Stimulated activated CD4-positive, alpha-beta T cell treated with anti-CD3 and anti-CD28 coated beads, TNF-alpha, amount 100 ng/mL, for 24 hours (primary cell): ENCODE measurements at places on chromosomes 5 and 9.

GRCh38 chr5:41707853-41708603 is 162.2 kb downstream of the OXCT1 start:
- DNase-seq: no peak

GRCh38 chr9:133151601-133152525 is 11.9 kb downstream of the GBGT1 start:
- DNase-seq: no peak

DNA sequence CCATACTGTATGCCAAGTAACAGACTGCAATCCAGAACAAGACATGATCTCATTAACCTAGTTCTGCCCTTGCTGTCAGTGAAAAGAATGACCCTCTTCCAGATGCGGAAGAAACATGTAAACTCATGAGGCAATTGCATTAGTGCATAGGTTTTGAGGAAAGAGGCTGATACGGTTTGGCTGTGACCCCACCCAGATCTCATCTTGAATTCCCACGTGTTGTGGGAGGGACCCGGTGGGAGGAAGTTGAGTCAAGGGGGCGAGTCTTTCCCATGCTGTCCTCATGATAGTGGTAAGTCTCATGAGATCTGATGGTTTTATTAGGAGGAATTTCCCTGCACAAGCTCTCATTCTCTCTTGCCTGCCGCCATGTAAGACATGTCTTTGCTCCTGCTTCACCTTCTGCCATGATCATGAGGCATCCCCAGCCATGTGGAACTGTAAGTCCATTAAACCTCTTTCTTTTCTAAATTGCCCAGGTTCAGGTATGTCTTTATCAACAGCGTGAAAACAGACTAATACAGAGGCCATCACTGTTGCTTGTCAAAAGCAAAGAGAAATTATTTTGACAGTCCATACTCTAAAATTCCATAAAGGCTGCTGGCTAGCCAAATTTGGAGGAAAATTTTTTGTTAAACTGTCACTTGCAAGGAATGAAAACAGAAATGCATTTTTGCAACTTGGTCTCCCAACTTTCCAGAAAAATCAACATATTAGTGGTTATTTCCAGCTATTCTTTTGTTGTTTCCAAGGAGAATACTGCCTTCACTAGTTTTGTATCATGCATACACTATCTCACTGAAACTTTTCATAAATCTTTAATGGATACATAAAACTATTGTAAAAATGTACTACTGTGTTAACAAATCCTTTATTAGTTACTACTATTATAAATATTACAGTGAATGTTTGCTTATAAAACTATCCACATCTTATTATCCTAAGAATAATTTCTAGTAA is 3.2 kb upstream of the ARL15 start:
- DNase-seq: no peak

GRCh38 chr9:79001012-79001411 is 570.8 kb upstream of the TLE4 start:
- no peak for DNase-seq

- no peak for DNase-seq
These were observed 5.9 kb downstream of the DELE1 start for GRCh38 chr5:141929398-141930058.

DNA sequence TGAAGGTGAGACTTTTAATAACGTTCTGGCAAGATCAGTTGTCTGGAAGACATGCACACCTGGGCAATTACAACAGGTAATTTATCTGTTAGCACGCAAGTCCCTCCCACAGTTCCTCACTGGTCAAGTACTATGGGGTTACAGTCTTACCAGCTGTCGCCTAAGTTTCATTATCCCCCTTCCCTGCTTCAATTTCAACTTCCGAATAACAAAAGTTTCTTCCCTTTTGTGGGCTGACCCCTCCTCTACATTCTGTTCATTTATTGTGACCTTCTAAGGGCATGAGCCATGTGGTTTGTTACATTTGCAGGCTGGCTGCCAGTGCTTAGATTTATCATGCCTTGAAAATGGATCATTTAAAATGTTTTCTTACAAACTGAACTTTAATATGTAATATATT is 16.5 kb downstream of the GAPT start:
- DNase-seq: no peak

DNA sequence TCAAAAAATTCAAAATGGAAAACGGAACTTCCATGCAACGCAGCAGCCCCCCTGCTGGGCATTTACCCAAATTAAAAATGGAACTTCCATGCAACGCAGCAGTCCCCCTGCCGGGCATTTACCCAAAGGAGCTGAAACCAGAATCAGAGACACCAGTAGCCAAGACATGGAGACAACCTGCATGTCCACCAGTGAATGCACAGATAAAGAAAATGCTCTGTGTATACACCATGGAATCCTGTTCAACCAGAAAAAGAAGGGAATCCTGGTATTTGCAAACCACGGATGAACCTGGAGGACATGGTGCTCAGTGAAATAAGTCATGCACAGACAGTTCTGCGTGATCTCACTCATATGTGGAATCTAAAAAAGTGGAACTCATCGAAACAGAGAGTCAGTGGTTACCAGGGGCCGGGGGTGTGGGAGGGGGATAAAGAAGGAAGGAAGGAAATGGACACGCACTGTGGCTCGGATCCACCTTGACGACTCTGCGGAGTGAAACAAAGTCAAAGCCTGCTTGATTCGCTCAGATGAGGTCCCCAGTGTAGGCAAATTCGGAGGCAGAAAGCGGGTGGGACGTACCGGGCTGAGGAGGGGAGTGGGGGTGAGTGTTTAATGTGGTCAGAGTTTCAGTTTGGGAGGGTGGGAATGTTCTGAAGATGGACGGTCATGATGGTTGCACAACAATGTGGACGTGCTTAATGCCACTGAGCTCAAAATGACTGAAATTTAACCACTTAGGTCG is 40.2 kb upstream of the EXOC3 start:
- no peak for DNase-seq

DNA sequence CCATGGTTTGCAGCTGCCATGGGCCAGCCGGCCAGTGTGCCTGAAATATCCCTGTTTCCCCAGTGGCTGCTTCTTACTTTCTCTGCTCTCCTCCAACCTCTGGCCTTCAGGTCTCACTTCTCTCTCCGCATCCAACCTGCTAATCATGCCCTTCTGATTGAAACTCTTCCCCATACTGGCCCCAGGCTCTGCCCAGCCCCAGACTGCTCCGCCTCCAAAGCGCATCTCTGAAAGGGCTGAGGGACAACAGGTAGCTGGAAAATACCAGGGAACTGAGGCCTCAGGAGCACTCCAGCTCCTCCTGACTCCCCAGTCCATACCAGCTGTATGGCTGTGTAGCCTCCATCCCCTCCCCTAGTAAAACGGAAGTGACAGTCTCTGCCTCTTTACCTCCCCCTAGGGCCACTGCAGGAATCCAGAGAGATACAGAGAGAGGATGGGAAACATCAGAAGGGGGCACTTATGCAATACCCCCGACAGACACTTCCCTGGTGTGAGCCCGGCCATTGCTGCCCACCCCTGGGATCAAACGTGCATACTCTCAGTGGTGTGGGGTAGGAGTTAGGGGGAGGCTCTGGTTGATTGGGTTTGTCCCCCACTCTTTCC is 34.2 kb downstream of the PAX5 start:
- no peak for DNase-seq

GRCh38 chr5:170809551-170809950 is 26.0 kb downstream of the GABRP start:
- no peak for DNase-seq

- no peak for DNase-seq
These were observed 30.5 kb downstream of the NTRK2 start for GRCh38 chr9:84699984-84700383.

DNA sequence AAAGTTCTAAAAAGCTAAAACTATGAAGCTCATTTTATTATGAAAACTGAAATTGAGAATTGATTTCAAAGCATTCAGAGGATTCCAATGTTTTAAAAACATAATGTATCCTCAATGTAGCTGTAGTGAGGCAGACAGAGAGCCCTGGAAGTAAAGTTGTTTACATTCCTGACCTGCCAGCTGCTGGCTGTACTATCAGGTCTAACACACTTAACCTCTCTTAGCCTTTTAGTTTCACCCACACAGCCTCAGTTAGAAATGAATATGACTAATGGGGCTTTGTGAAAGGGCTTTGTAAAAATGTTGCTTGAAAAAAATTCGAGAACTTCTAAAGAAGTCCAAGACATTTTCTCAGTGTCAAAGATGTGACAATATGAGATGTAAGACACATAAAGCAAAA is 122.6 kb downstream of the FBXL17 start:
- no peak for DNase-seq

DNA sequence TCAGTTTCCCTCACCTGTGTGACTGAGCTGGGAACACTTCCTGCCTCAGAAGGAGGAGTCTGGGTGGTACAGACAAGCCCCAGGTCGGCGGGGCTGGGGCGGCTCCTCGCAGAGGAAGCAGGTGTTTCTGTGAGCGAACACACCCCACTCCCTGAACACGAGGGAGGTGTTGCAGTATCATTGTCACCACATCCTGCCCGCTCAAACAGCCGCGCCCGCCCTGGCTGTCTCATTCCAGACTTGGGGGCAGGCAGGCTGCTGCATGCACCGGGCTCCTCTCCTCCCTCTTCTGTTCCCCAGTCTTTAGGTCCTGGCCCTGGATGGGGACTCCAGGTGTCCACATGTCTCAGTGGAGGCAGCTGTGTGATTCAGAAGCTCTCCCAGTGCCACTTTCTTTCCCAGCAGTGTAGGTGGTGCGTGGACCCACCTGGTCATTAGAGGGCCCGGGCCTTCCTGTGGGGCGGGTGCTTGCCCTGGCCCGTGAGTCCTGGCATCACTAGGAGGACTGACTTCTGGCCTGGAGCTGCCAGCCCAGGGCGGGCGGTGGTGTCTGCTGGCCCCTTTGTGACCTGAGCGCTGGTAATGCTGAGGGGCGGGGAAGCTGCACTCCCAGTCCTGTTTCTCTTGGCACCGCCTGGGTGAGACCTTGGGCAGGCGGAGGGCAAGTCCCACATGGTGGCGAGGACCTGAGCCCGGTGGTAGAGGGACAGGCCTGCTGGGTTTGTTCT is 18.3 kb upstream of the PHYHD1 start:
- DNase-seq: peak; percentile 66

DNA sequence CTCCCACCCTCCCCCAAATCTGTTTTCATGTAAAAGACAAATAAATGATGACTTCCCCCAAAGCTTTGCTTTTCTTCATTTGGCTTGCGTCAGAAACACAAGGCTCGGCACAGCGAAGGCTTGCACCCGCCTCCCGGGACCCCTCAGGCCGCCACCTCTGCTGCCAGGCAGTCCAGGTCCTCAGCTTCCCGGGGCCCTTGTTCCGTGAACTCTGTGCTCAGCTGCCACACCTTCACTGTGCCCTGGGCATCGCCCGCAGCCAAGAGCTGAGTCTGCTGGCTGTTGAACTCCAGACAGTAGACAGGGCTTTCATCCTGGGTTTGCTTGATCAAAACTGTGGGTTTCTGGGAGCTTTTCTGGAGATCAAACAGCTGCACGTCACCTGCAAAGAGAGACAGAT is 23.0 kb downstream of the DYNC2I2 start:
- DNase-seq: no peak

- no peak for DNase-seq
These were observed 428.8 kb upstream of the CDH6 start for GRCh38 chr5:30764704-30765103.

DNA sequence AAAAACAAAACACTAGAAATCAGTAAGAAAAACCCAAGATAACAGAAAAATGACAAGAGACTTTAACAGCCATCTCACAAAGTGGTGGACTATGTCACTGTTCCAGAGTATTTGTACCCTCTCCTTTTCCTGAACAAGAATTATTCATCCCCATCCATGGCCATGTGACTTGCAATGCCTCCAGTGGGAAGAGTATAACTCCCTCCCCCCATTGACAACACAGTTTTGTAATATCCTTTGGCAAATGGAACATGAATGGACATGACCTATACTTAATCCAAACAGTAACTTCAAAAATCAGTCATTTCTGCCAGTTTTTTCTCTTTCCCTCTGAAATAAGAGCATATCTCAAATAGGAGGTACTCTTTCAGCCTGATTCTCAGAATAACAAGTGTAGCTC is 33.9 kb downstream of the PTBP3 start:
- no peak for DNase-seq

DNA sequence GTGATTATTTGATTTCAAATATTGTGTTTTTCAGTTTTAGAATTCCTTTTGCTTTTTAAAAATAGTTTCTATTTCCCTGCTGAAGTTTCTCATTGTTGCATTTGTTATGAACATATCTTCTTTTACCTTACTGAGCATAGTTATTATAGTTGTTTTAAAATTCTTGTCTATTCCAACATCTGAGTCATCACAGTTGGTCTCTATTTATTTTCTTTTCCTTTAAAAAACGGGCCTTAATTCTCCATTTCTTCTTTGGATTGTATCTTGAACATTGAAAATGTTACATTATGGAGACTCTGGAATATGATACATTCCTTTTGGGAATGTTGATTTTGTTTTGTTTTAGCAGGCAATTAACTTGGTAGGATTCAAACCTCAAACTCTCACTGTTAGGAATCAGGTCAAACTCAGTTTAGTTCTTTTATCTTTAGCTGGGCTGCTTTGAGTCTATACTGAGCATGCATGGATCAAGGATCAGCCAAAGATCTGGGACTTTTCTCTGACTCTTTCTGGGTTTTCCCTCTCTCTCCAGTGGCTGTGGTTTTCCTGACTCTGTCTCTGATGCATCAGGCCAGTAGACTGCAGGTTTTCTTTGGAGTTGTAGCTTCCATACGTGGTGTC is 70.3 kb downstream of the TEK start:
- no peak for DNase-seq

DNA sequence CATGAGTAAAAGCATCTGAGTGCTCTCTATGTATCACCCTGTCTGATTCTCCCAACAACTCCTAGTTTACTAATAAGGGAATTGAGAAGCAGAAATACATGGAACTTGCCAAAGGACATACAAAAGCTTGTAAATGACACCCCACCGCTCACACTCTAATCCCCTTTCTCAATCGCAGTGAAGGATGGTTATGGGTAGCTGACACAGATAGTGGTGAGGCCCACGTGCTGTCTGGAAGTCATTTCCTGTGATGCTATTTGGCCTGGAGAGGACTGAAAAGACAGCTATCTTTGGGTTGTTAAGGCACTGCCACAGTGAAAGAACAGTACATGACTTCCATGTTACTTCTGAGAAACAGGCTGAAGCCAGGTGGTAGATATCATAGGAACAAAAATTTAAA is 117.0 kb downstream of the GLIS3 start:
- no peak for DNase-seq

GRCh38 chr5:38401145-38401544 is 142.8 kb downstream of the EGFLAM start:
- DNase-seq: no peak
